Activated CD8-positive, alpha-beta memory T cell treated with anti-CD3 and anti-CD28 coated beads, Interleukin-2, amount 10 ng/mL, durations not matched to agents 7 days and 5 days (primary cell): ENCODE measurements at places on chromosomes 2 and 18.

GRCh38 chr2:230681171-230681545 lies 31.5 kb upstream of the CAB39 start:
- no peak for DNase-seq

DNA sequence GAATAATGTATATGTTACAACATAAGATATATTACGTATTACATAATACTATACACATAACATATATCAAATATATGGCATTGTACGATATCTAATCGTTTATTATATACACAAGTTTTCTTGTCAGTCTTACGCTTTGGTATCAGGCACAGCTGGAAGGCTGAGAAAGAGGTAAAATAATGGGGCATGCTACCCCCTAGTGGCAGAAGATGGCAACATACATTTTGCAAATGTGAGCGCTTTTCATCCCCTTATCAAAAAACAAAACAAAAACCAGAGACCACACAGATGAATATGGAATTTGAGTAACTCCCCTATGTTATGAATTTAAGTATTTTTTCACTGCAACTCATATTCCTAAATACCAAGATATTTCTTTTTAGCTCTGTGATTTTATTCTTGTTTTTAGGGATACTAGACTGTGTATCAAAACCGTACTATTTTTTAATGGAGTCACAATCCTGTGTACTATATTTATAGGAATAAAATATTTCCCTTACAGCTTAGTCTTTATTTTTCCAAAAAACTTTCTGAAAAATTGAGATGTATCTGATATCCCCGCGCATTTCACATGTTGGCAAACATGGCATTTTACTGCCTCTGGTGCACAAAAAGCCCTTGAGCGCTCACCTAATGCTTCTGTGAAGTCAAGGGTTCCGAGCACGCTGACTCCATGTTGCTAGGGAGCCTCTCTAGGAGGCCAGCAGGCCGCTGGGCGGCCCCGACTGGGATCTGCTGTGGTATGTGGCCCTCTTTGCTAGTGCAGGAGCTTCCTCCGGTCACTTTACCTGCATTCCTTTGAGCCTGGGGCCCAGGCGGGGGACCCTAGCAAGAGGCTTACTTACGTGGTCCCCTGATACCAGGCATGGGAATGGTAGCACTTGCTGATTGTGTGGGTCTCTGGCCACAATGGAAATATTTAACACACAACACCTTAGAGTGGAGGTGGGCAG lies 62.5 kb downstream of the SLC4A3 start:
- DNase-seq, result peak; percentile 55

GRCh38 chr2:159214325-159214865 lies 72.1 kb downstream of the WDSUB1 start:
- no peak for DNase-seq

DNA sequence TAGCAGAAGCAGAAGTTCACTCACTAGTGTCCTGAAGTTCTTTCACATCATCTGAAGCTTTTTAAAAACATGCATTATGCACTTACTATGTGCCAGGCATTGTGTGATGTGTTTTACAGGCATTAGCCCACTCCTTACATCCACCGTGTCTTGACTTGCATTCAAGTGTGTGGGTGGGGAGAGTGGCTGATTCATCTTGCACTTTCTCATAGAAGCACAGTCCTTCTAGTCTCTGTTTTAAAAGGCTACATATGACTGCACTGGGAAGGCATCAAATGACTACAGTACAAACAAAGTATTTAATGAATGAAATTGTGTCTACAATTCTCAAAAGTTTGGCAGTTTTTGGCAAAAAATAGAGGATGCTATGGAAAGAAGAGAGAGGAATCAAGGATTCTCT lies 21.6 kb upstream of the DSC3 start:
- DNase-seq, result no peak

GRCh38 chr2:66661253-66662173 lies 226.6 kb downstream of the MEIS1 start:
- DNase-seq, result no peak
